Stimulated activated CD4-positive, alpha-beta T cell treated with anti-CD3 and anti-CD28 coated beads, Interleukin-15, amount 100 ng/mL, for 48 hours (primary cell): ENCODE measurements at places on chromosomes 4 and X.

DNA sequence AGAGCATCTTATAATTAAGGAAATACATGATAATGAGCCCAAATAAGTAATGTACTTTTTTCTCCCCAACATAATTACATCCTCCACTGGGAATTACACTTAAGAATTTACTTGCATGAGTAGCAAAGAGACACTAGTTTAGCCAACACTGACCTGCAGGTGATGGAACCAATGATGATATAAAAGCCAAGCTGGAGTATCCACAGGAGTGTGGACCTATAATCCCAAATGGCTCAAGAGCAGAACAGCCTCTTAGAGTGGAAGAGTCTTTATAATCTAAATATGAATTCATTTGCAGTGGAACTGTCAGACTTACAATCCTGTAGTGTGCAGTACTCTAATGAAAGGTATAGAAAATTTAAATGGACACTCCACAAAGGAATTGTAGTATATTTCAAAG, 22.2 kb downstream of the WDR19 start:
- DNase-seq: no peak

- no peak for DNase-seq
Measured at GRCh38 chrX:21770631-21771321, 12.9 kb upstream of the SMPX start.

DNA sequence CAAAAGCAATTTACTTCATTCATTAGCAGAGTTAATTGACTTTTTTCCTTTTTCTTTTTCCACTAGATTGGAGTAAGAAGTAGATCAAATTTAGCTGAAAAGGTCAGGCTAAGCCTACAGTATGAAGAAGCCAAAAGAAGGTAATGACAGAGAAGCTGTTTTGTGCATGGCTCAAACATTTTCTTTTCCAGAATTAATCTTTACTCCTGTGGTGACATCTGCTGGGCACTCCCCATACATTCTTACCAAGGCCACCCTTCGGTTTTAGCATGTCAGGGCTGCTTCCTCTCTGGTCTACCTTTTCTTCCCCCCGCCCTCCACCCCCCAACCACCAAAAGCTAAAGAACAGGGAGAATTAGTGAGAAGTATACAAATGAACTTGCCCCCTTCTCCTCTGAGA, 70.2 kb downstream of the CLDN22 start:
- no peak for DNase-seq

- no peak for DNase-seq
Measured at GRCh38 chrX:41526271-41526670, 79.1 kb downstream of the NYX start.

DNA sequence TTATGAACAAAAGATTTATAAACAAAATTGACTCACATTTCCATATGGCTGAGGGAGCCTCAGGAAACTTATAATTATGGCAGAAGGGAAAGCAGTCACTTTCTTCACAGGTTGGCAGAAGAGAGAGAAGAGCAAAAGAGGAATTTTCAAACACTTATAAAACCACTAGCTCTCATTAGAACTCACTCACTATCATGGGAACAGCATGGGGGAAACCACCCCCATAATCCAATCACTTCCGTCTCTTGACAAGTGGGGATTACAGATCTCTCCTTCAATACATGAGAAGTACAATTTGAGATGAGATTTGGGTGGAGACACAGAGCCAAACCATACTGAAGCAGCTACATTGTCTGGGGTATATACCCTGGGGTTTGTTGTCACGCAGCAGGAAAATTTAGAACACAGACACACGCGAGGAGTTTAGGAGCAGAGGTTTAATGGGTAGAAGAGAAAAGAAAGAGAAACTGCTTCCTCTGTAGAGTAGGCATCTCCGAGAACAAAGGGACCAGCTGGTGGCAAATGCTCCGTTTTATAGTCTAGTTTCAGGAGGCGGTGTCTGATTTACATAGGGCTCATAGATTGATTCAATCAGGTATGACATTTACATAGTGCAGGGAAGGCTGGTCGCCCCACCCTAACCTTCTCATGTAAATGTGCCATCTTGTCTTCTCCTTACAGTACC, 2277.7 kb upstream of the AGA start:
- DNase-seq: no peak

GRCh38 chr4:85482010-85482738, 7.2 kb downstream of the ARHGAP24 start:
- DNase-seq: no peak

DNA sequence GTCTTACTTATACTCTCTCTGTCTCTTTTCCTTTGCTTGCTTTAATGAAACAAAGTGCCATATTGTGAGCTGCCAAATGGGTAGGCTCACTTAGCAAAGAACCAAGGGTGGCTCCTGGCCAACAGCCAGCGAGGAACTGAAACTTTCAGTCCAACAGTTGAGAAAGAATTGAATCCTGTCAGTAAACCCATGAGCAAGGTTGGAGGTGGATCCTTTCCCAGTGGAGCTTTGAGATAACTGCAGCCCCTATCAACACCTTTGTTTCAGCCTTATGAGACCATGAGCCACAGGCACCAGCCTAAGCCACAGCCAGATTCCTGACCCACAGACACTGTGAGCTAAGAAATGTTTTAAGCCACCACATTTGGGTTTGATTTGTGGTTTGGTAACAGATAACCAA, 362.2 kb downstream of the PDGFC start:
- no peak for DNase-seq

- no peak for DNase-seq
Measured at GRCh38 chr4:186904101-186904500, 180.4 kb upstream of the FAT1 start.

DNA sequence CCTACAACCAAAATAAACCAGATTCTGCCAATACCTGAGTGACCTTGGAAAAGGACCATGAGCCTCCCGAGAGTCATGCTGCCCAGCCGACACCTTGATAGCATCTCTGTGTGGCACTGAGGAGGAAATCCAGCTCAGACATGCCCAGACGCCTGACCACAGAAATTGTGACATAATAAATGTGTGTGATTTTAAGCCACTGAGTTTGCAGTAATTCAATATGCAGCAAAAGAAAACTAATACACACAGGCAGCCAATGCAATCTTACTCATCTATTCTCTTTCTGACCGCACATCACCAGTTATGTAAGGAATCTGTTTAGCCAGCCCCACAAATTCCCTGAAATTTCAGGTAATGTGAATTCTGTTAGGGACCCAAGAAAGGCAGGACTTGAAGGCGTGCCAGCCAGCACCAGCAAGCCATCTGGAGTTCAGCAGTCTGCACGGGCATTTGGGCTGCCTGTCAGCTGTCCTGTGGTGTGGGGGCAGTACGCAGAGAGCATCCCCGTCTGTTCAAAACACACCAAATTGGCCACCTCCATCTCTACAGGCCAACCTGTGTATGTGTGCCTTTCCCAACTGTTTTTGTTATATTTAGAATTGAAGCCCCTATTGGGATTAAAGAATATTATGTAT, 176.4 kb downstream of the NLGN4X start:
- no peak for DNase-seq

DNA sequence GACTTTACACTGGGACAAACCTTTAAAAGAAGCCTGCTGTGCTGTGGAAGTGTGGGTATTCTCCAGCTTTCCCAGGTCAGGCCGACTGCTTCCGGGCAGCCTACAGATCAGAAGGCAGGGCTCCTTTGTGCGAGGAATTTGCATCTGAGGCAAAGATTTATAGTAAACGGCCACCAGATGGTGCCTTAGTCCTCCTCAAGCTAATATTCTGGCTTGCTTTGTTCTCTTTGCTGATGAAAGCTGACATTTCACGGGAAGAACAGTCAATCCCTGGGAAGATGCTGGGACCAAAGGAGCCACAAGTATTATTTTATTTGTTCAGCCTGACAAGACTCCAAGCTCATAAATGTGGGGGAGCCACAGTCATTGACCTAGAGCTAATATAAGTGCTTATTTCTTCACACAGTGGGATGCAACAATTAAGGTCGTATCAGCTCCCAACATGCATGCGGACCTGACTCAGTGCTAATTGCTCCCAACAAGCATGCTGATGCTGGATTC, 120.7 kb upstream of the TRIM2 start:
- DNase-seq: no peak

DNA sequence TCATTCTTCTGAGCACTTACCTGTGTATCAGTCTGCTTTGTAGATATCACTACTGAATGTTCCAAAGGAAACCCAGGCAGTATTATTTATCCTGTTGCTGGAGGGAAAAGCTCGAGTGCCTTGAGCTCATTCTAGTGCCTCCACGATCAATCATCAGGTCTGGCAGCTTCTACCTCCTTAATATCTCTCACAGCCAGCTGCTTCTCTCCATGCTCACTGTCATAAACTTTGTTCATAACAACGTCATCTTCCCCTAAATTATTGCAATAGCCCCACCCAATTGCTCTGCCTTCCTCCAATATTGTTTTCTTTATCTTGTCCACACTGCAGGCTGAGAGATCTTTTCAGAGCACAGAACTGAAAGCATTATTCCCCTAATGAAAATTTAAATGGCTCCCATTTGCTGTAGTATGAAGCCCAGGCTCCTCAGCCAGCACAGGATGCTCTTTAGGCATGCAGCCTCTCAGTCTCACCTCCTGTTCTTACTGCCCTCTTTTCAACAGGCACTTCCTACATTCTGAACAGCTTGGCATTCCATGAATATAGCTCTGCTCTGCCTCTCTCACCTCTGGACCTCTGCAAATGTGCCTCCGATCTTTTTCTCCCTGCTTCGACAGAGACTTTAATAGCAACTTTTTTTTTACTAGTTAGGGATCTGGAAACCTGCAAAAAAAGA, 504.2 kb upstream of the IGFBP7 start:
- DNase-seq: no peak

- no peak for DNase-seq
Measured at GRCh38 chr4:187919966-187920365, 75.6 kb upstream of the ZFP42 start.

- no peak for DNase-seq
Measured at GRCh38 chr4:154740462-154740861, 3.3 kb upstream of the LRAT start.

- no peak for DNase-seq
Measured at GRCh38 chr4:99652596-99653436, 4.8 kb downstream of the C4orf54 start.

DNA sequence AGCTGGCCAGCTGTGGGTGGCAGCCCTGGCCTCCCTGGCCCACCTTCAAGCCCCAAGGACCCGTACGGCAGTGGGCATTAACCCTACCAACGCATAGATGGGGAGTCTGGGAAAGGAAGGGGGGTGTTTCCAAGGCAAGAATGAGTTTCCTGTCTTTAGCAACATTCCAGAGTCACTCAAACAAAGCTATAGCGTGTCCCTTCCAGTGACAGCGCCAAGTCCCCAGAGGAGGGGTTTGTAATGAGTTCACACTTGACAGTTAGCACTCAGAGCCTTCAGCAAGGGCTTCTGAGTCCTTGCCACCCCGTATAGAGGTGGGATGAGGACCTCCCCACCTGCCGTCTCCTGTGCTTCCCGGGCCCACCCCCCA, 1.8 kb downstream of the BGN start:
- no peak for DNase-seq

DNA sequence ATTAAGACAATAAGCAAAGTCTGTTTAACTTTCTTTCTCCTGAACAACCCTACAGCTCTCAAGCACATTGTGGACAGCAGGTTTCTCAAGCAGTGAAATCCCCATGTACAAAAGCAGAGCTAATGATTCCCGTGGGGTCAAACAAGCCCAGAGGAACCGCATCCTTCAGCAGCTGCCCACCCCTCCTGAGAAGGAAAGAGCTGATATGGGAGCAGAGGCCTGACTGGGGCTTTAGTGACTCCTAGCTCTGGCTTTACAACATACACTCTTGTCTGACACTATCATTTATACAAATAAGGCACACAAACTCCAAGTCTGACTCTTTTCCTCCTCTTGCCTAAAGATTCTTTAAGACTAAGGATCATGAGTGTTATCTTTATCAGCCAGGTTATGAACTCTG, 32.8 kb downstream of the HDAC8 start:
- no peak for DNase-seq

DNA sequence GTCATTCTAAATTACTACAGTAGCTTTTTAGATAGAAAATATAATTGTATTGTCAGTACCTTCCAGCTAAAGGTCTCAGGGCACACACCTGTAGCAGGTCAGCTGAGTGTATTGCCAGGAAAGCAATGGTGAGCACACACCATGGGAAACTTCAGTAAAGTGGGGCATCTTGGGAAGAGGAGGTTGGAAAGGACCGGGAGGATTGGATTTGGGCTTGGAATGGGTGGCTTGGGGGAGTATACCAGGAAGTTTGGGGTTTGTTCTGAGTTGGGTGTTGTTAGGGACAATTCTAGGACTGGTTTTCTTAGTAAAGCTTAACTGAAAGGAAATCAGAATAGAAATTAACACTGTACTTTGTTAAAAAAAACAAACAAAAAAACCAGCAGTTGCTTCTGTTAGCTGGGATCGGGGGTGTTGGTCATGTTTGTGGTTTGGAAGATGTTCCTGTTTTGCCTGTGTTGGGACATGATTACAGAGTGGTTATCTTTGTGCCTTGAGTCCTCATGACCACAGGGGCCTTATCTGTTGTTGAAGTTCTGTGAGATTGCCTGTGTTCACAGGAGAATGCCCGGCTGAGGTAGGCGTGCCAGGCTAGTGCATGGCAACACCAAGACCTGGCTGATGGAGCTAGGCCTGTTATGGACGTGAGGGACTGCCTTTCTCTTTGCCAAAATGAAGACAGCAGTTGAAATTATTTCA, 35.1 kb downstream of the PRIMPOL start:
- no peak for DNase-seq

DNA sequence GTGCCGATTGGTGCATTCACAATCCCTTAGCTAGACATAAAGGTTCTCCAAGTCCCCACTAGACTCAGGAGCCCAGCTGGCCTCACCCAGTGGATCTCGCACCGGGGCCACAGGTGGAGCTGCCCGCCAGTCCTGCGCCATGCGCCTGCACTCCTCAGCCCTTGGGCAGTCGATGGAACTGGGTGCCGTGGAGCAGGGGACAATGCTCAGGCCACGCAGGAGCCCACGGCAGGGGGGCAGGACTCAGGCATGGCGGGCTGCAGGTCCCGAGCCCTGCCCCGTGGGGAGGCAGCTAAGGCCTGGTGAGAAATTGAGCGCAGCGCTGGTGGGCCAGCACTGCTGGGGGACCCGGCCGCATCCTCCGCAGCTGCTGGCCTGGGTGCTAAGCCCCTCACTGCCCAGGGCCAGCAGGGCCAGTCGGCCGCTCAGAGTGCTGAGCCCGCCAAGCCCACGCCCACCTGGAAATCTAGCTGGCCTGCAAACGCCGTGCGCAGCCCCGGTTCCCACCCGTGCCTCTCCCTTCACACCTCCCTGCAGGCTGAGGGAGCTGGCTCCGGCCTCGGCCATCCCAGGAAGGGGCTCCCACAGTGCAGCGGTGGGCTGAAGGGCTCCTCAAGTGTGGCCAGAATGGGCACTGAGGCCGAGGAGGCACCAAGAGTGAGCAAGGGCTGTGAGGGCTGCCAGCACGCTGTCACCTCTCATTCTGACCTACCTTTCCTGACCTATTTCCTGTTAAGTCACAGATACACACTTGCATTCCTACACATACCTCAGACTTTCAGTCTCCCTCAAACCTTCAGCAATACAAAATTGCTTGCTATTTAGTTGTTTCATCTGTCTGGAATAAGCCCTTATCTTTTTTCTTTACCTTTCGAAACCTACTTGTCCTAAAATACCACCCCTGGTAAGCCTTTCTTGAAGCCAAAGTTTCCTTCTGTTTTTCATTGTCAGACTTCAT, 20.7 kb downstream of the UBE2K start:
- no peak for DNase-seq

GRCh38 chr4:153937289-153937688, 148.4 kb upstream of the SFRP2 start:
- no peak for DNase-seq
